ENCODE measurements at places on chromosomes 5 and 9. TPM values are rescaled to one million over a fixed set of nuclear protein-coding genes. Genes with fewer than 3 reads are reported as not detected.

- ATAC-seq = no peak
These were observed 130.6 kb downstream of the KCNIP1 start for GRCh38 chr5:170634256-170634990.

DNA sequence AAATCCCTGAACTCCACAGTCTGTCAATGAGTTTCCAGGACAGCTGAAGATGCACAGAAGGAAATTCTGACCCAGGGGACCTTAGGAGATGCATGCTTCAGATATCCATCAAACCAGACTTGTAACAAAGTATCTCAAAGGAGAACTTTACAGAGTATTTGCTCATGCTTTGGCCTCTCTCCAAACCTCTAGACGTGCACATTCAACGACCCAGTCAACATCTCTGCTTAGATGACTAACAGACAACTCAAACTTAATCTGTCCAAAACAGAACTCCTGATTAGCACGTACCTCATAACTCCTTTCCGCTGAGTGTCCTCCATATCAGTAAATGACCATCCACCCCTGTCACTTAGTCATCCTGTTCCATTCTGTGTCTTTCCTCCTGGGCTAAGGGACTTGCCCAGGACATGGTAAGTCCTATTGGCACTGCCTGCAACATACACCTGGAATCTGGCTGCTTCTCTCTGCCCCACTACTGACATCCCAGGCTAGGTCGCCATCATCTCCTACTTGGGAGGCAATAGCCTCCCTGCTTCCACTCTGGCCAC lies 107.4 kb downstream of the LMNB1 start:
- ATAC-seq = no peak

DNA sequence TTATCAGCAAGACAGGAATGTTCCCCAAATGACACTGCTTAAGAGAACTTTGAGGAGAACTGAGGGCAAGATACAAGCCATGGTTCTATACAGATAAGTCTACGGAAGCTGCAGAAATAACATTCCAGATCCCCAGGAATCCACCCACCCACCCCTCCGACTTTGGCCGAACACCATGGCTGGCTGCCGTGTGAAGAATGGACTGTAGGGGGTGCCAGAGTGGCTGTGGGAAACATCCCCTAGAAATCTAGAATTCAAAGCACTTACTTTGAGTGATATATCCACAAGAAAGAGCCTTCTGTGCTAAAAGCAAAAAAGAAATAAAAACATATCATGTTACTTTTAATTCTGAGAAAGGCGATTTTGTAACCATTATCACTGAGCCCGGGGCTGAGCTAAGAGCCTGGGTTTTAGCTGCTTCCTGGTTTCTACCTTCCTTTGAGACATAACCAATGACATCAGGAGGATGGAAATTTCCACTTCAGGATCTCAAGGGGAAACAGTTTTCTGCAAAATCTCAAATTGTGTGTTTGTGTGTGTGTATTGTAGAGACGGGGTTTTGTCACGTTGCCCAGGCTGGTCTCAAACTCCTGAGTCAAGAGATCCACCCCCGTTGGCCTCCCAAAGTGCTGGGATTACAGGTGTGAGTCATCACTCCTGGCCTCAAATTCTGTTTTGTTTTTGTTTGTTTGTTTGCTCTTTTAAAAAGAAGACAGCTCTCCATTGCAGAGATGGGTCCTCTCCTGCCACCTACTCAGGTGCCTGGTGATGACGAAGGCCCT lies 36.4 kb downstream of the GGTA1 start:
- no peak for ATAC-seq

DNA sequence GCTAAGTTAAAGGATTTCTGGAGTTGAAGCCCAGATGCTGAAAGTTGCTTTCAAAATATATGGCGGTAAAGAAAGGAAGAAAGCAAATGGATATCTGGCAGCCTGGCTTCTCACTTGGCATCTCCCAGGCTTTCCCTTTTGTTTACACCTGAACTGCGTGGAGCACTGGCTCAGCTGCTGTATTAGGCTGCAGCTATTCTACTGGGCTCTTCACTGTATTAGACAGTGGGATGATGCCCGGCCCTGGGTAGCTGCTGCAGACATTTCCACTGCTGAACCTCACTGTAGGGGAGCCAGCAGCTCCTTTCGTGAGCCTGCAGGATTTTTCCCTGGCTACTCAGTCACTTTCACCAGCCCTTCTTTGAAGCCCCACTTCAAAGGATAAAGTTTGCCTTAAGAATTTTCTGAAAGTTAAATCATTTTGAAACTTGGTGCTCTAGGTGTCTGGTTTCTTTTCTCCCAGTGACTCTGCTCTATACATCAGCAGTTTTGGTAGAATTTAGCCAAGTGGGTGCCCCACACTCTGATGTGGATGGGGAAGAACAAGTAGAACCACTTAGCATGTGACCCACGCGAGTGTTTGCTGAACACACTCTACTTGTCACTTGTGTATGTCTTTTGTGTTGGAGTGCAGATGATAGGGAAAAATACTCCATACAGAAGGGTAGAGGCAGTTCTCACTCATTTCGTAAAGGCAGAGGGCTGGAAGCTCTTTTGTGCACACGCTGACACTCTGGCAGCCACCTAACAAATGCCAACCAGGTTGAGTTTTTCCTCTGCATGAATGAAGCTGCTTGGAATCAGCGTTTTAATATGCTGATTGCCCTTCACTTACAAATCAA lies 49.9 kb downstream of the C9orf152 start:
- peak; percentile 48 for ATAC-seq

- no peak for ATAC-seq
These were observed 20.5 kb upstream of the OR2K2 start for GRCh38 chr9:111350556-111350955.

GRCh38 chr9:16425562-16426231 lies 444.8 kb downstream of the BNC2 start:
- no peak for ATAC-seq

The GRK6 gene
- 108 TPM for total RNA-seq

The CDKN2B-AS1 gene
- 0.64 TPM for total RNA-seq

The PCDHA12 gene
- not detected for total RNA-seq

The FCN1 gene
- total RNA-seq = not detected

The PTGS1 gene
- 0.37 TPM for total RNA-seq

The DND1 gene
- 3.4 TPM for total RNA-seq

The MAP3K1 gene
- 29.1 TPM for total RNA-seq

The GZMA gene
- total RNA-seq = 10.3 TPM
